Activated CD4-positive, alpha-beta T cell treated with anti-CD3 and anti-CD28 coated beads, Interleukin-2, amount 50 U/mL, for 24 hours (primary cell): ENCODE measurements at places on chromosomes 6 and 20.

GRCh38 chr20:1569415-1569881, 11.9 kb upstream of the SIRPD start:
- no peak for DNase-seq

GRCh38 chr20:54048481-54048880, 21.9 kb downstream of the BCAS1 start:
- no peak for DNase-seq

- peak; percentile 0 for DNase-seq
Measured at GRCh38 chr6:22025468-22026163, 271.2 kb downstream of the PRL start.

GRCh38 chr6:95279616-95280015, 297.7 kb upstream of the MANEA start:
- no peak for DNase-seq

- no peak for DNase-seq
Measured at GRCh38 chr6:10310826-10311225, 104.0 kb downstream of the TFAP2A start.

GRCh38 chr6:148775161-148775560, 28.3 kb downstream of the UST start:
- no peak for DNase-seq

DNA sequence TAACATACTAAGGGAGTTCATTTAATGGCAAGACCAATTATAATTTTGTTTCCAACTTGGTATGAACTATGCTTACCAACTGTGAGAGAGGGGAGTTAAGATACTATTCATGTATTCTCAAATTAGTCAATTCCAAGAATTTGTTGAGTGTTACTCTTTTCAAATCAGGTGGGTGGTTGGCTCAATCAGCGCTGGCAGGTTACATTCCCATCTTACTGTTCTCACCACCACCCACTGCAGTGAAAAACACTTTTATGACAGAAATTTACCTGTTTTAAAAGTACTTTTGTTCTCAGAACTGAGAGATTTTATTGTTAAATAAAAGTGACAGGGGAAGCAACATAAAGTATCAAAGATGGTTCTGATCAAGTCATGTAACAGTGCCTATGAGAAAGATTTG, 642.0 kb downstream of the PRKN start:
- no peak for DNase-seq

GRCh38 chr6:112311950-112312547, 35.1 kb upstream of the RFPL4B start:
- no peak for DNase-seq

GRCh38 chr6:6699741-6700367, 111.3 kb downstream of the LY86 start:
- no peak for DNase-seq

DNA sequence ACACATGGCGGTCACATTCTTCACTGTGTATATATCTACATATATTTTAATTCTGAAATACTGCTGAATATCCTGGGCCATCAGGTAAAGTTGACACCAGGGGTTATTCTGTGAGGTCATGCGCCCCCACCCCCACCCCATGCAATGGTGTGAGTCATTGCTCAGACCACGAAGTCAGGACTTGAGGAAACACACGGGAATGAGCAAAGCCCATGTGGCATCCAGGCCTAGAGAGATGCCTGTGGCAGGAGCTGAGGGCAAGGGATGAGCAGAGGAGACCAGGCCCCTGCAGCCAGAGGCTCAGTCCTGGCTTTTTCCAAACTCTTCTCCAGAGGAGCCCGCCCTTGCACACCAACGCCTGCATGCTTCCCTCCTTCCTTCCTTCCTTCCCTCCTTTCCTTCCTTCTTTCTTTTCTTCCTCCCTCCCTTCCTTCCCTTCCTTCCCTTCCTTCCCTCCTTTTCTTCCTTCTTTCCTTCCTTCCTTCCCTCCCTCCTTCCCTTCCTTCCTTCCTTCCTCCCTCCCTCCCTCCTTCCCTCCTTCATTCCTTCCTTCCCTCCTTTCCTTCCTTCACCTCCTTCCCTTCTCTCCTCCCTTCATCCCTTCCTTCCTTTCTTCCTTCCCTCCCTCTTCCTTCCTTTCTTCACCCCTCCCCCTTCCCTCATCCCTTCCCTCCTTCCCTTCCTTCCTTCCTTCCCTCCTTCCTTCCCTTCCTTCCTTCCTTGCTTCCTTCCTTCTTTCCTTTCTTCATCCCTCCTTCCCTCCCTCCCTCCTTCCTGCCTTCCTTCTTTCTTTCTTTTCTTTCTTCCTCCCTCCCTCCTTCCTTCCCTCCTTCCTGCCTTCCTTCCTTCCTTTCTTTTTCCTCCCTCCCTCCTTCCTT, 72.0 kb upstream of the INSM1 start:
- no peak for DNase-seq

GRCh38 chr20:25270829-25271251, 23.0 kb downstream of the PYGB start:
- DNase-seq, result no peak

GRCh38 chr20:32544260-32544722, 40.8 kb downstream of the NOL4L start:
- DNase-seq, result no peak

DNA sequence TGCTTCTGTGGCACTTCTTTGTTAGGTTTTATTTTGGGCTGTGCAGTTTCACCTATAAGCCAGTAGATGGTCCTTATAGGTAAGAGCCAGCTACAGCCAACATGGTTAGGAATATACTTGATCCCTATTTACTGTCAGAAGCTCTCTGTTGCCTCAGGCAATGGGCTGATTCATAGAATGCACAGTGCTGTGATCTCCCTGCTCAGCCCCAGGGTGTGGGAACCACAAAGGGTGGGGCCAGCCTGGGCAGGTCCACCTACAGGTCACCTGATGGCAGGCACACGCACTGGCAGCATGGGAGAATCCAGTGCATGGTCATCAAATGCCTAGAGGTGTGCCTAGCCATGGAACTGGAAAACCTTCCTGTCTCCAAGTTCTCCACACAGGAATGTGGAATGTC, 191.9 kb downstream of the MOXD1 start:
- DNase-seq, result no peak

- no peak for DNase-seq
Measured at GRCh38 chr6:139380611-139381010, 6.2 kb upstream of the CITED2 start.

GRCh38 chr6:32439602-32440214, at the start of gene HLA-DRA:
TSS of gene HLA-DRA (plus strand) at chr6:32439887. CDS start at chr6:32439951, 64 bp downstream.
- peak; percentile 65 for DNase-seq

GRCh38 chr20:47468290-47469050, 33.2 kb upstream of the NCOA3 start:
- no peak for DNase-seq

DNA sequence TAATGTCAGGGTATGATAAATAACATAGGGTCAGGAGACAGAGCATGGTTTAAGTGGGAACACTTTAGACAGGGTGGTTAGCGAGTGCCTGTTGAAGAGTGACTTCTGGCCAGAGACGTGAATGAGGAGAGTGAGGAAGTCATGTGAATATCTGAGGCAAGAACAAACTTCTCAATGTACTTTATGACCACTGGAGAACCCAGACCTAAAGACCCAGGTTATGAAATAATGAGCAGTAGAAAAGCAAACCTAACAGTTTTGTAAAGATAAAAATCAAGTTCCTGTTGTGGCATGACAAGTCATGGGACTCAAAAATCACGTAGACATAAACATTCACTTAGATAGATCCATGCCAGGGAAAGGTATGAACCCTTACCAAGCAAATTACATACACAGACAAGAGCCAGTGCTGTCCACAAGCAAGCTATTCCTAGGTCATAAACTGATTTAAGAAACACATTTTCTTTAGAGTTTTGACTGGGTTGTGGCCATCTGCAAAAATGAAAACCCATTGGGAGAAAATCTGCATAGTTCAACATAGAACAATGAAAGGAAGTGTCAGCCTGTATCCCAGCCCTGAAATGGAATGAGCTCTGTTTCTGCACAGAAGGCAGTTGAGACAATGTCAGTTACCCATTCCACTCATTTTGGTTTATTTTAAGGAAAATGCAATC, 2.2 kb upstream of the MYCT1 start:
- DNase-seq, result no peak

DNA sequence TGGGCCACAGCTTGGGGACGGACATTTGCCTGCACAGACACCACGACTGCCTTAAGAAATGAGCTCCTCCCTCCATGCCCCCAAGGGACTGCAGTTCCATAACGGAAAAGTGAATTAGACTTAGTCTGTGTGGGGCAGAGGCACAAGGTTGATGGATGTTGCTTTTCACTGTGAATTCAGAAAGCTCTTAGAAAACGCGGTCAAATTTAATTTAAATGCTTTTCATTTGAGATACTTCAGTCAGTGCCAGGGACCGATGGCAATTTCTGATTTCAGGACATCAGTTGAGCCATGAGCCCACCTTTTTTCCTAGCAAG, 356.4 kb downstream of the KIF16B start:
- DNase-seq, result no peak
